Cortex of kidney (tissue), 1 donor: ENCODE measurements at places on chromosomes 1 and 21.

DNA sequence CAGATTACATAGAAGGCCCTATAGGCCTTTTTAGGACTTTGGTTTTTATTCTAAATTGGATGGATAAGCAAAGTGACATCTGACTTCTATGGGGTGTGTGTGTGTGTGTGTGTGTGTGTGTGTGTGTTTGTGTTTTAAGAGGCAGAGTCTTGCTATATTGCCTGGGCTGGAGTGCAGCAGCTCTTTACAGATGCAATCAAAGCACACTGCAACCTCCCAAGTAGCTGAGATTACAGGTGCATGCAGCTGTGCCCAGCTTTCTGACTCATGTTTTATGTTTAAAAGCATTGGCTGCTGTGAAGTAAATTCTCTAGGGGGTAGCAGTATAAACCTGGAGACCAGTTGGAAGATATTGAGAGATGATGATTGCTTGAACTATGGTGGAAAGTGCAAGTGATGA lies 12.4 kb upstream of the EVI5 start:
- DNase-seq, result no peak

DNA sequence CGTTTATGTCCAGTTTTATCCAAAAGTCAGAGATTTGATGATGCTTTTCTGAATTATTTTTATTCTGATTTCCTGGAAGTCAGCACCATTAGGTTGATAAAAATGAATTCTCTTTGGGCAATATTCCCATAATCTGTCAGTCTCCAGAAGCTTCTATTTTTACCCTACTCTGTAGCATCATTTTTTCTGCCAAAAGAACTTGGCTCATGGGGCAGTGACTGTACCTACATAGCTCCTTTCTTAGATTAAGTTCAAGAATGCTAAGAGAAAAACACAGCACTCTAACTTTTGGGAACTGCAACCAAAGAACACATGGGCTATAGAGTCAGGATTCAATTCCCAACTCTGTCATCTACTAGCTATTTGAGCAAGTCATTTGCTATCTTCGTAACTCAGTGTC lies 152.9 kb downstream of the BARHL2 start:
- no peak for DNase-seq

GRCh38 chr1:34906756-34907155 lies 22.7 kb downstream of the DLGAP3 start:
- DNase-seq, result no peak

DNA sequence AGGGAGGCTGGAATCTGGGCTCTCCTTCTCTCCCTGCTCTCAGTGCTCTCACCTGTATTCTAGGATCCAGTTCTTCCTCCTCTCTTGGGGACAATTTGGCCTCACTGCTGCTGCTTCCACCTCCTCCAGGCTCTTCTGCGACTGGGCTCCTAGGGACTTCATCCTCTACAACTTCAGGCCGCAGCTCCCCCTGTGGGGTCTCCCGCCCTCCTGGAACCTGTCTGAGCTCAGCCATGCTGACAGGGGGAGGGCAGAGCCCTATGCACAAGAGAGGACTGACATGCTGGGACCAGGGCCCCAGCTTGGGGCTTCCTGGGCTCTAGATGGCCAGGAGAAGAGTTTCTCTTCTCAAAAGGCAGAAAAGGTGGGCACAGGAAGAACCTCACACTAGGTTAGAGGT lies 1.0 kb downstream of the SH3BP5L start:
- no peak for DNase-seq

DNA sequence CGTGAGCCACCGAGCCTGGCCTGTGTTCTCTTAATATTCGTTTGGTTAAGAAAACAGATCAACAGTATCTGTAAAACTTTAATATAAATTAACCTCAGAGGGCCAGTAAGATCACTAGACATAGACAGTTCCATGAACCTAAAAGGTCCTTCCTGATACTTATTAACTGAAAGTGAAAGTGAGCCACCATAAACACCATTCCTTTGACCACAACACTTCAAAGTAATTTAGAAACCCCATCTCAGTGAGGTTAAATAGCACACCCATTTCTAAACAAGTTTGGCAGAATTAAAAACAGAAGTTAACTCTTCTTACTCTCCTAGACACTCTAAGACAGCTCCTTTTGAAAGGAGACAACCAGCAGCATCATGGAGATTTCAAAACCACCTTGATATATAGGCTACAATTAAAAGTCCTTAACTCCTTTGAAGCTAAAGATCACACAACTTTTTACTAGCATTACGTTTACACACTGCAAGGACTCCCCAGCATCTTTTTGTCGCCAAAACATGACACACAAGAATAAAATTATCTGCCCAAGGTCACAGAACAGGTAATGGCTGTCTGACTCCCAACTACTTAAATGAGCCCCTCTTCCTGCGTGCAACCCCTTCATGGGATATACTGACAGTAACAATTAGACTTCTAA lies 2.2 kb downstream of the RNF19B start:
- DNase-seq, result no peak

DNA sequence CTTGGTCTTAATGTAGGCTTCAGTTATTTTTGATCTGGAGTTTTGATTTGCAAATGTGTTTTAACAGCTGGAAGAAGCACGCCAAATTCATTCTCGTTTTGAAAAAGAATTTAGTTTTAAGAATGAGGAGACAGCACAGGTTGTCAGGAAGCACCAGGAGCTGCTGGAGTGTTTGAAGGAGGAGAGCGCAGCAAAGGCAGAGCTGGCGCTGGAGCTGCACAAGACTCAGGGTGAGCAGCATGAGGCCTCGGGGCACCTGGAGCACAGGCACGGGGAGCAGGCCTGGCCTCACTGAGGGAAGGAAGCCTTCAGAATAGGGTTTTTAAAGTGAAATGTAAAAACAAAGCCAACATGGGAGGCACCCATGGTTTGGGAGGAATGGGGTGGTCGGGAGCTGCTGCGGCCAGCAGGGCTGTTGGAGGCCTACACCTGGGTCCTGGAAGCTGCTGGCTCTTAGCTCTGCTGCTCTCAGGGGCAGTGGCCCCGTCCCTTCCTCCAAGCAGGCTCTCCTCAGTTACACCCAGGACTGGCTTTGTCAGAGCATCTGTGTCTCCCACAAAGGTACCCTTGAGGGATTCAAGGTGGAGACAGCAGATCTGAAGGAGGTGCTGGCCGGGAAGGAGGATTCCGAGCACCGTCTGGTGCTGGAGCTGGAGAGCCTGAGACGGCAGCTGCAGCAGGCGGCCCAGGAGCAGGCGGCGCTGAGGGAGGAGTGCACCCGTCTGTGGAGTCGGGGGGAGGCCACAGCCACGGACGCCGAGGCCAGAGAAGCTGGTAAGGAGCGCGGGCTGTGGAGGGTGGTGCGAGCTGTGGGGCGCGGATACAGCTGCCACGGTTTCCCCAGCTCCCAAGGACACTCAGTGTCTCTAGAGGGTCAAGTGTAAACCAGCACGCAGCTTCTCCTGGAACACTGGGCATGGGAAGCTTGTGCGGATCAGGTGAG lies 66.9 kb downstream of the PCNT start:
- DNase-seq, result no peak

DNA sequence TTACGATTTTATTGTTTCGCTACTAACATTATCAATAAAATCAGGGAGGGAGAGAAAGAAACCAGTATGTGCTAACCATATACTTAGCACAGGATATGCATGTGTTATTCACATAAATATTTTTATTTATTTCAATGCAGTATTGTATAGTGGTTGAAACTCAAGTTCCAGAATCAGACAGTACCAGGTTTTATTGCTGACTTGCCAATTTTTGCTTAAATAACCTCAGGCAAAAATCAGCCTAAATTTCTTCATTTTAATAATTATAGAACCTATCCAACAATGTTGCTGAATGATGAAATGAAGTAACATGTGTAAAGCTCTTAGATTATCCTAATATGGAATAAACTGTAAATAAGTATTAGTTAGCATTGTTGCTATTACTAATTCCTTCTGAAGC lies 61.4 kb upstream of the LRRC7 start:
- DNase-seq, result no peak

DNA sequence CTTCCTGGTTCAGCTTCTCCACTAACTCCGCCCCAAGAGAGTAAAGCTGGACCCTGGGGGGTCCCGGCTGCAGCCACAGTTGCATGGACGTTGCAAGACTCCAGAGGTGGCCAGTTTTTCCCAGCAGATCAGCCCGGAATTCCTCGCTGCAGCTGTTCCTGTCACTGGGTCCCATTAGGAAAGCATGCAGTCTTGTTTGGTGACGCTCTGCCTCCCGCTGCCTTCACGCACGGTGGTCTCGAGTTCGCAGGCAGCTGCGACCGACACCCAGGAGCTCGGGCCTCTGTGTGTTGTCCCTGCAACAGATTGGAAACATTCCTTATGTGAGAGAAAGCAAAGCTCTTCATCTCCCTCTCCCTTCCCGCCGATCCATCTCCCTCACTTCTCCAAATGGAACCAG lies 162.8 kb downstream of the PRDM16 start:
- DNase-seq, result no peak

GRCh38 chr1:20355828-20356735 lies 65.4 kb downstream of the VWA5B1 start:
- no peak for DNase-seq

DNA sequence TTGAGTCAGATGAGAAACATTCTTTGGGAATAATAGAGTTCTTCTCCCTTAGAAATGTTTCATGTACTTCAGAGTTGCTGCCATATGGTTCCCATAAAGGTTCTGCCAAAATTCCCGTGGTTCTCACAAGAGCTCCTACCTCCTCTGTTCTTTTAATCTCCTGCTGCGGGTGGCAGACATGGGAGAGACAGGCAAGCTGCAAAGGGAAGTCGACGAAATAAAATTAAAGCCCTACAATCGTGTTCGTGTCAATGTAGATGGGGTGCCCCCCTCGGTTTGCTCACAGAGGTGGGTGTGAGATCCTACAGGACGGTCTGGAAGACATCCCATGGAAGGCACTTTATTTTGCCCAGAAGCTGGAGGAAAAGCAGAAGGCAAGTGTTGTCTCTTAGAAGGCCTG lies 276.0 kb downstream of the RWDD3 start:
- no peak for DNase-seq

GRCh38 chr1:105204836-105205371 lies 1455.2 kb downstream of the AMY1C start:
- no peak for DNase-seq

DNA sequence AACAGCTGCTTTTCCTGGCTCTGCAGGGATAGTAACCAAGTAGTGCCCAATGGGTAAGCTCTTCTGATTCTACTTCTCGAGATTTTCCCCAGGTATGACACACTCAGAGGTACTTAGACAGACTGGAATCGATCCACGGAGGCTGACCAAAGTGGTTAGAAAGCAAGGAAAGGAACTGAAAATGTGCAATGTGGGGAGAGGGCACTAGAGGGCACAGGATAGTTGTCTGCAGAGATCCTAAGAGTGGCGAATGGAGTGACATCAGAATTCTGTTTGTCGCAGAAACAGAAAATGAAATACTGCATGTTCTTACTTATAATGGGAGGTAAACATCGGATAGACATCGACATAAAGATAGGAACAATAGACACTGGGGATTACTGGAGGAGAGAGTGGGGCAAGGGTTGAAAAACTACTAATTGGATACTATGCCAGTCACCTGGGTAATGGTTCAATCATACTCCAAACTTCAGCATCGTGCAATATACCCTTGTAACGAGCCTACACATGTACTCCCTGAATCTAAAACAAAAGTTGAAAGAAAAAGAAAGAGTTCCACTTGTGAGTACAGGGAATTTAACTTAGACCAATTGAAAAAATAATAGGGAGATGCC lies 23.3 kb downstream of the CYP2J2 start:
- DNase-seq, result no peak

GRCh38 chr21:17454315-17455027 lies 58.4 kb upstream of the CXADR start:
- DNase-seq, result no peak

DNA sequence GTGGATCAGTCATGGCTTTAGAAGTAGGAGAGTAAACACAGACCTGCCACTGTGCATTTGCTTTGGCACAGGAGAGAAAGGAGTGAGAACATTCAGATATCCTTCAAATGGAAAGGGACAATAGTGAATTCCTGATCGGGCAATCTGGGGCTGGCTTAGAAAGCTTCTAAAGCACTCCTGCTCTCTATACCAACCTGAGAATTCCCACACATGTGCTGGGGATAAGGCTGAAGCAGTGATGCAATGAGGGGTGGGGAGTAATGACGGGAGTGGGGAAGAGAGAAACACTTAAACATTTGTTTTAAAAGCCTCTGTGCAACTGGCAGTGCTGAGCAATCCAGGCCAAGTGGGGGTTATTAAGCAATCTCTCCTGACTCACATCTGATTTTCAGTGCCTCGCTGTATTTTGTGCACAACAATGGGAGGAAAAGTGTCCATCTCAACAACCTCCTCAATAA lies 108.8 kb downstream of the KIAA0319L start:
- DNase-seq, result no peak

DNA sequence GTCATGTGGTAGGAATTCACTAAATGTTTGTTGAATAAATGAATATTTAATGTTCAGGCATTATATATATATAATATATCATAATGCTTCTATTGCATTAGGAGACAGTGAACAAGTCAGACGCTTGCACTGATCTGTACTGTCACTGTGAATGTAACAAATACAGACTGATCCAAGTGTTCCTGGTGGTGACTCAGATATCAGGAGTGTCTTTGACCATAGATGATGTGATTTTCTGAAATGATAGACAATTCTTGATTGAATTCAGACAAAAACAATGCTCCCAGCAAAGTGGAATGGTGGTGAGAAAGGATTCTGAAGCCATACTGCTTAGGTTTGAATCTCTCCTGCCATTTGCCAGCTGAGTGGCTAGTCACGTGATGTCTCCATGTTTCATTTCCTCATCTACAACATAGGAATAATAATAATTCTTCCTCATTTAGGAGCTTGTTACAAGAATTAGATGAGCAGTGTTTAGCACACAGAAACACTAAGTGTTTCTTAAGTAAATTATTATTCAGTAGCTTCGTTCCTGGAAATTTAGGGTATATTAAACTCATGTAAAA lies 71.0 kb downstream of the OLFML2B start:
- no peak for DNase-seq

DNA sequence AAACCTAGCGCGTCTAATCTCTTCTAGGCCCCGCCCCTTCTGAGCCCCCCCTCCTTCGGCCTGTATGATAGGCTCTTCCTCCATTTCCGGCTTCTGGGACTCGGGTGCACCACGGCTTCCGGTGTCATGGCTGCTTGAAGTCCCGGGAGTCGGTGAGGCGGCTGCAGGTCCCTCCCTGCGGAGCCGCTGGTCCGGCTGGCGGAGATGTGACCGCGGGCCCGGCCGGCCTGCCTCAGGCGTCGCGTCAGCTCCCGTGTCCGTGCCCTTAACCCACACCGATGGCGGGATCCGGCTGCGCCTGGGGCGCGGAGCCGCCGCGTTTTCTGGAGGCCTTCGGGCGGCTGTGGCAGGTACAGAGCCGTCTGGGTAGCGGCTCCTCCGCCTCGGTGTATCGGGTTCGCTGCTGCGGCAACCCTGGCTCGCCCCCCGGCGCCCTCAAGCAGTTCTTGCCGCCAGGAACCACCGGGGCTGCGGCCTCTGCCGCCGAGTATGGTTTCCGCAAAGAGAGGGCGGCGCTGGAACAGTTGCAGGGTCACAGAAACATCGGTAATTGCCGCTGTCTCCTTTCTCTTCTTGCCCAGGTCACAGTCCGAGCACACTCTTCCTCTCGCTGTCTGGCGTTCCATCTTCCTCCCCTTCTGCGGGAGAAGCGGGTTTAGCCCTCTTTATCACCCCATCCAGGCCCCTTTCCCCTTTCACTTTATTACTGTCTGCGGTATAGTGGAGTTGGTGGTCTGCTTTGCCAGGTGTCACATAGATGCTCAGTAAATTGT lies at the start of gene UHMK1:
UHMK1 (plus strand) TSS at position 96 of the 773 bp plus-strand sequence; CDS start at position 279, 183 bp downstream.
- DNase-seq, result no peak
